ENCODE measurements at places on chromosomes 2 and 18.

DNA sequence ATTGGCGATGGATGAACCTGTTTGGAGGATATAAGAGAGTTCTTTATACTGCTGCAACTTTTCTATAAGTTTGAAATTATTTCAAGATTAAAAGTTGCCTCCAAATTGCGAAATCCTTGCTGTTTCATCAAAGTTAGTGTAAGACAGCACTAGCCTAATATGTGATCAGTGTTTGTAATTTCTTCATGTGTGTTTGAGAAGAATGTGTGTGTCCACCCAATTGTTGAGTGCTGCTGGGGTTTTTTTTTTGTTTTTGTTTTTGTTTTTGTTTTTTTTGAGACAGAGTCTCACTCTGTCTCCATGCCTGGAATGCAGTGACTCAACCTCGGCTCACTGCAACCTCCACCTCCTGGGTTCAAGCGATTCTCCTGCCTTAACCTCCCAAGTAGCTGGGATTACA lies 33.4 kb downstream of the CDK15 start:
- no peak for ATAC-seq

DNA sequence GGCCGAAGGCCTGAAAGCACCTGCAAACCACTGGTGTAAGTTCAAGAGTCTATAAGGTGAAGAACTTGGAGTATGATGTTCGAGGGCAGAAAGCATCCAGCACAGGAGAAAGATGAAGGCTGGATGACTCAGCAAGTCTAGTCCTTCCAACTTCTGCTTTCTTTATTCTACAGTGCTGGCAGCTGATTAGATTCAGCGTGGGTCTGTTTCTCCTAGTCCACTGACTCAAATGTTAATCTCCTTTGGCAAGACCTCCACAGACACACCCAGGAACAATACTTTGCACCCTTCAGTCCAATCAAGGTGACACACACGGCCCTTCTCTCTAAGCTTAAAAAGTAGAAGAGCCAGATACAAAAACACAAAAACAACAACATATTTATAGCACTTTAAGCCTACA lies 43.4 kb downstream of the NMS start:
- no peak for ATAC-seq

GRCh38 chr2:203737360-203737759 lies 30.9 kb downstream of the CD28 start:
- no peak for ATAC-seq

DNA sequence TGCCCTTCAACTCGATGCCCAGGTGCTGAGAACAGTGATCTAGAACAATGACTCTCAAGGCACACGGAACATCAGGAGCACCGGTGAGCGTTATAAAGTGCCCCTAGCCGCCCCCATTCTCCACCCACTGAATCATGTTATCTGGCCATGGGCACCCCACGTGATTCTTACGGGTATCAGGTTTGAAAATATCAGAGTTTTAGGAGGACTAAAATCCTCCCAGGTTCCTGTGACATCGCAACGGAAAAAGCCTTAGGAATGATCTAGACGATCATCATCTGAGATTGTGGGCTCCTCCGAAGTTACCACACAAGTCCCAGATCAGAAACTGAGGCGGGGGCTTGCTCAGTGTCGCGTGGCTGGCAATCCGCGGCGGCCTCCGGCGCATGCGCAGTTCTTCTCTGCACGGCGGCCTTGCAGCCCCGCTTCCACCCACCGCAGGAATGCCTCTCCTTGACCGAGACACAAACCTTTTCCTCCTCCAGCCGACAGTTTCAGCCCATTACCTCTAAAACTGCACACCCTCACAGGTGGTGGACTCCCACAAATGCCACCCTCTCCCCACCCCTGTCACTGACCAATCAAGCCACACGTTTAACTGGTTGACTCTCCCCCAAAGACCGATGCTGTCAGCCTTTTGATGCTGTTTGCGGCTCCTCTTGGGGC lies 5.8 kb upstream of the MRPL33 start:
- peak; percentile 51 for ATAC-seq

DNA sequence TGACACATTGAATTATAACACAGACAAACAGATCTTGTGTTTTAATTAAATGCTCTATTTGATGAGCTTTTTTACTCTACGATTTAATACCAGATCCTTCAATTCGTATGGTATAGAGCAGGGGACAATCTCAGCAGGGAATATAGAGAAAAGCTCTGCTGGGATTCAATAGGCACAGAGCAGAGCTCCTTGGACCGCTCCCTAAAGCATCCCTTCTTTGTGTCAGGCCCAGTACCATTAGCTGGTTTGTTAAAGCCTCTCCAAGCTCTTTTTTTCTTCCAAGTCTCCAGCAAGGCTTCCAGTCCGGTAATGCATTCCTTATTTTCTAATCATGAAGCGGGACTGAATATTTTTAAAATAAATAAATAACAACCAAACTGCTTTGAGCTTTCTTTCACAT lies 466.0 kb downstream of the NR4A2 start:
- no peak for ATAC-seq

- ATAC-seq = no peak
Observed at GRCh38 chr2:125167152-125167551, 1142.1 kb downstream of the CNTNAP5 start.

- ATAC-seq = no peak
Observed at GRCh38 chr18:32875625-32876024, 102.8 kb upstream of the KLHL14 start.

GRCh38 chr18:59469463-59470180 lies 110.6 kb upstream of the LMAN1 start:
- peak; percentile 20 for ATAC-seq

GRCh38 chr2:137369106-137369505 lies 595.2 kb upstream of the HNMT start:
- ATAC-seq = no peak

DNA sequence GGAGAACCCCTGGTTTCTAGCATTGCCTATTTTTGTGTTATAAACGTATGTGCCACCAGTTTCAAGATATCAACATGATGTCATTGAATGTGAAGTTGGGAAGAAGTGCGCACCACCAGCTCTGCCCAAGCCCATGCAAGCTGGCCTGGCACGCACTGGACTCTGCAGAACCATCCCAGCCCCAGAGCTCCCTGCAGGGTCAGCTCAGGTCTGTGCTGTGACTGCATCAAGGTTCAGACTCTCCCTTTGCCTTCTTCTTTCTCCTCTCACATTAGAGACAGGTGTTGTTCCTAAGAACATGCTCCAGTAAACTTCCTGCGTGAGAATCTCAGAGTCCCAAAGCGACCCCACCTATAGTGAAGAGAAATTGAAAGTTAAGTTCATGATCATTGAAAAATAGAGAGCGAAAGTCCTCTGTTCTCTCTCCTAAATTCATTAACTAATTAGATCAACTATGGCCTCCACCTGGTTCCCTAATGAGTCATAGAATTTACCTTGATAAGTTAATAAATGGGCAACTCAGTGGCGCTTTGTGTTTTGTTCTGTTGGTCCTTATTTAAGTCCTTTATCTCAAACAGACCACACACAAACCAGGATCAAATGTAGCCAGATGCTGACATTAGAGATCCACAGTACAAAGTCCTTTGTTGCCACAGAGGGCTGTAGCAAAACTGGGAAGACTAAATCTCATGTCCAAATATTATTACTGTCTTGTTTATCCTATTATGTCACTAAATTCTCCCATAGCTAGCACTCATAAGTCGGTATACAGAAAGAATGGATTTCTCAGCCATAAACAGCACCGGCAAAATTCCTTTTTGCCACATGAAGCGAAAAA lies 432.3 kb downstream of the STK39 start:
- ATAC-seq = no peak

DNA sequence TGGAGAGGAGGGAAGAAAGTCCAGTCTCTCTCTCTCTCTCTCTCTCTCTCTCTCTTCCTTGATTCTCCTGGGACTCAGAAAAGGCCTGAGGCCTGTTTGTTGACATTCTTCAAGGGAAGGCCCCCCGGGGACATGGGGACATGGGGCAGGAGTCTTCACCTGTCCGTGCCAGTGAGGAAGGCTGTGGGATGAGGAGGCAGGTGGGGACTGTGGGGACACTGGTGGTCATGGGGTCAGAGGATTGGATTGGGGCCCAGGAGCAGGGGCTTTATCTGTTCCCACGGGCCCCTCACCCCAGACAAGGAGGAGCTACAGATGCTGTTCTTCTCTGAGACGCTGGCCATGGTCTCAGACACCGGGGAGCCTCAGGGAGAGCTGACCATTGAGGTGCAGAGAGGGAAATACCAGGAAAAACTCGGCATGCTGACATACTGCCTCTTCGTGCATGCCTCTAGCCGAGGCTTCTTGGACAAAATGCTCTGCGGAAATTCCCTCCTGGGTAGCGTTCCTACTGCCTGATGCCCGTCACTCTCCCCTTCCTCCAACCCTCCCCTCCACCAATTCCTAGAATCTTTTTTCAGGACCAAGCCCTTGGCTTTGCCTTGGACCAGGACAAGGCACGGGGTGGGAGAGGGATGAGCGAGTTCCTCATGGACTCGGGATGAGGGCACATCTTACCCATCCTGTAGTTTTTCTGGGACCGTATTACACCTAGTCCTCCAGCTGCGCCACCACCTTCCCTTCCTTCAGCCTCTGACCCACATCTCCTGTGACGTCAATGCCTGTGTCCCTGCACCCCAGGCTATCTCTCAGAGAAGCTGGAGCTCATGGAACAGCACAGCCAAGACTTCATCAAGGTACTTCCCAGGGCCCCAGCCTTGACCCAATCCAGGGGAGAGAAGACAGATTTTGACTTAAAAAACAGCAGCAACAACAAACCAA lies 850 bp downstream of the CATIP start:
- ATAC-seq = no peak

- no peak for ATAC-seq
Observed at GRCh38 chr18:26228562-26229260, 2.5 kb downstream of the TAF4B start.

DNA sequence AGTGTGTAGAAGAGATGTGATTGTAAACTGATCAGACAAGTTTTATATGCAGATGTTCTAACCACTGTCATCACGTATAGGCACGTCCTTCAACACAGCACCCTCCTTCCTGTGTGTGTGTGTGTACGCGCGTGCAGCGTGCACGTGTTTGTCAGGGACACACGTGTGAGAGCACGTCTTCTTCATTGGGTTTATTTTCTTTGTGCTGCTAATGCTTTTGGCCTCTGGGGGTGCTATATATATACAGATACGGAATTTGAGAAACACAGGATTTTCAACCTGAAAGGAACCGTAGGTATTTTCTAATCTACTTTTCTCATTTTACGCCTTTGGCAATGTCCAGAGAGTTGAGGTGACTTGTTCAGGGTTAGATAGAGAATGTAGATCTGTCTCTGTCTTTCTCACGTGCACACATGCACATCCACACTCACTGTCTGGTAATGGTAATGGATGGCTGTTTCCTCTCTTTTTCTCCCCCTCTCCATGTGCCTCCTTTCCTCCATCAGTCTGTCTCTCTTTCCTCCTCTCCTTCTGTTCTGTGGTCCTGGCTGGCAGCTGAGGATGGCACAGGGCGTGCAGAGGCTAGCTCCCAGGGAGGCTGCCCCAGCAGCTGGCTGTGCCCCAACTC lies 13.4 kb upstream of the CELF4 start:
- peak; percentile 65 for ATAC-seq

DNA sequence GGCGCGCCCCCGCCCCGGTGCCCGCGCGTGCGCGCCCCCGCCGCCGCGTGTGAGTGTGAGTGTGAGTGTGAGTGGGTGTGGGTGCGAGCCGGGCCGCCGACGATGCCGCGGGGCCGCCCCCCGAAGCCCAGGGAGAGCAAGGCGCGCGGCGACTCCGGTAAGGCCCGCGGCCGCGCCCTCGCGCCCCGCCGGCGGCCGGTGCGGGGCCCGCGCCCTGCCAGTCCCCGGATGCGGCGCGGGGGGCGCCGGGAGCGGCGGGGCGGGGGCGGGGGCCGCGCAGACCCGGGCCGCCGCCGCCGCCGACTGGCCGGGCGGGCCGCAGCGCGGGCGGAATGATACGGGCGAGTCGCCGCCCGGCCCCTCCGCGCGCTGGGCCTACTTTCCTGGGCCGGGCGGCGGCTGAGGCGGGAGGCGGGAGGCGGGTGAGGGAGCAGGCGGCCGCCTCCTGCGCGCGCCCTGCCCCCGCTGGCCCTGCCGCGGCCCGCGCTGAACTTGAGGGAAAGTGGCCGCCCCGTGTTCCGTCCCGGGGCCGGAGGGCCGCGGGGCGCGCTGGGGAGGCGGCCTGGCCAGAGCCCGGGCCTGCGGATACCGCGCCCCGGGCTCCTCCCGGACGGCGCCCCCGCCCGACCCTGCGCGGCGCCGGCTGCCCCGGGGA lies at the start of gene ZNF236:
TSS of gene ZNF236 (plus strand) at position 52 of the 655 bp plus-strand sequence. CDS start at position 103, 51 bp downstream.
- ATAC-seq = peak; percentile 83

DNA sequence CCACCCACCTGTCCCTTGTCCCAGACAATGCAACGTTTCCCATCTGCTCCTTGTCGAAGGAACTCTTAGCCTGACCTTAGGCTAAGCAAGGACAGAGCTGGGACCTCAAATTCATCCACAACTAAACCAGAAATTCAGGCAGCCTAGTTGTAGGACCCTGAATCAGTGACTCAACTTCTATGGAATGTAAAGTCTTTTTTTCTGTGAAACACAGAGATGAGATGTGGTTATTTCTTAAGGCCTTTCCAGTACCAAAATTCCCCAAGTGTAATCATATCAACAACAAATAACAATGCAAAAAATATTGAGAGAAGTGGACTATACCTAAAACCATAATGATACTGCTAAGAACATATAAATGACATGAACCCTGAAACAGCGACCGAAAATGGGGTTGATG lies 46.7 kb downstream of the EN1 start:
- no peak for ATAC-seq

- ATAC-seq = no peak
Observed at GRCh38 chr2:69031466-69031865, 18.5 kb downstream of the ANTXR1 start.

- ATAC-seq = no peak
Observed at GRCh38 chr18:34604591-34604990, 105.5 kb upstream of the DTNA start.
